ENCODE measurements at places on chromosomes 4 and X.
A peak's percentile ranks its signal among the peaks of the same experiment; 100 is the strongest.

GRCh38 chr4:76055016-76055415 is 19.1 kb upstream of the CXCL11 start:
- DNase-seq, result peak; percentile 7

DNA sequence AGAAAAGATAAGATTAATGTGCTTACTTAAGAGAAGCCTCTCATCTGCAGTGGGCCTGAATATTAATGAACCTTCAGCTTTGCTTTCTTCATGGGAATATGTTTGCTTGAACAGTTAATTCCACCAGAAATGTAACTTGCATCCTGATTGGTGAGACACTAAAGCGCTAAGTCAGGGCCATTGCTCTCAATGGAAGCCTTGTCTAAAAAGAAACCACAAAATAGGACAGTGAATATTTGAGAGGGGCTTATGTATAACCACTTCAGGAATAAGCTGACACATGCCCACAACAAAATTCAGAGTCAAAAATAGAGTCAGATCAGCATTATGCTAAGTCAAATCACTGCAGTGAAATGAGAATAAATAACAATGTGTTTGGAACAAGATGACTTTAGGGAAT is 1125.8 kb downstream of the STIM2 start:
- DNase-seq, result no peak

DNA sequence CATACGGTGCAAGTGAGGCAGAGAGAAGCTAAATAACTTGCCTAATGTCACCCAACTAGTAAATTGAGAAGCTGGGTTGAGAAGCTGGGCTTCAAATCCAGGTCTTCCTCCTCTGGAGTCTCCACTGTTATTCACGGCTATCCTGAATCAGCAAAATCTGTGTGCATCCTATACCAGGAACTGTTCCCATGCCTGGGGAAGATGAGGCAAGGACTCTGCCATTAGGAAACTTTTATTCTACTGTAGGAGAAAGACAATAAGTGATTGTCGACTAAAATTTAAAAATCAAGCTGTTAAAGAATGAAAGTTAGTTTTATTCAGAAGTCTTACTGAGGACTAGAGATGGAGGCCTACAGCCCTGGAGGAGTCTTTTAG is 872 bp upstream of the TEC start:
- DNase-seq, result no peak

DNA sequence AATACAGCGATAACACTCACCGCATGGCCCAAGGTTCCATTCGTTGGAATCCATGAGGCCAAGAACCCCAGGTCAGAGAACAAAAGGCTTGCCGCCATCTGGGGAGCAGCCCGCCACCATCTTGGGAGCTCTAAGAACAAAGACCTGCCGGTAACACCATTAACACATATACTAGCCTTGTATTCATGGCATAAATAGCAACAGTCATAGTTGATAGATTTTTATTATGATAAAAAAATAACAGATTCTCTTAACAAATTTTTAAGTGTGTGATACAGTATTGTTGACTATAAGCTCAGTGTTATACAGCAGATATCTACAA is 309.4 kb downstream of the GLUD2 start:
- DNase-seq, result no peak

GRCh38 chrX:44890247-44890646 is 17.3 kb downstream of the KDM6A start:
- no peak for DNase-seq

DNA sequence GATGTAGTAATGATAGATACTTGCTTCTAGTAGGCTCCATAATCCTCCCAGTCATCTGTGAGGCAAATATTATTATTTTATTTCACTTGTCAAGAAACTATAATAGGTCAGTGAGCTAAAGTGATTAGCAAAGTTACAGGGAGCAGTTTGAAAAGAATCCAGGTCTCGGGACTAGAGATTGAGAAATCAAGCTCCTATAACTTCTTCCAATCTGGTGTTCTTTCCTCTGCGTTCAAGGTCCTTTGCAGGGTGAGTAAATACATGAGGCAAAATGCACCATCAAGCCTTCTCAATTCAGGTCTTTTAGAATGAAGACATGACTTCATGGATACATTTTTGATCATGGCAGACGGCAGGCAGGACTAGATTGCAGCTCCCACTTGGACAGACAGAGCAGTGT is 150.4 kb downstream of the FRAS1 start:
- DNase-seq, result no peak

DNA sequence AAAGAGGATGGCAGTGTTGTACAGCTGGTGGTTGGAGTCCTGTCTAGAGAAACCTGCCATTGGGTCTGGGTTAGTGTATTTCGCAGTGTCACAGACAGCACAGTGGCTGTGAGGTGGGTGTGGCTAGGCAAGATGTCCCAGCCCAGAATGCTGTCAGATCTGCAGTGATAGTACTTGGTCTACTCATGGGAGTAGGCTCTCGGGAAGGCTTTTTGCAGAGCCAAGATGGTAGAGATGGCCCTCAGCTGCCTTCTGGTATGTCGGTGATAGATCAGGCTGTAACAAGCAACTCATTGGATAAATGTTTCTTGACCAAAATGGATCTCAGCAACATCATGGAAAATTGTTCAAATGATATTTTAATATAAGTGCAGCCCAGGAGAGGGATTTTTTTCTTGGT is 84.3 kb upstream of the WDR1 start:
- no peak for DNase-seq

DNA sequence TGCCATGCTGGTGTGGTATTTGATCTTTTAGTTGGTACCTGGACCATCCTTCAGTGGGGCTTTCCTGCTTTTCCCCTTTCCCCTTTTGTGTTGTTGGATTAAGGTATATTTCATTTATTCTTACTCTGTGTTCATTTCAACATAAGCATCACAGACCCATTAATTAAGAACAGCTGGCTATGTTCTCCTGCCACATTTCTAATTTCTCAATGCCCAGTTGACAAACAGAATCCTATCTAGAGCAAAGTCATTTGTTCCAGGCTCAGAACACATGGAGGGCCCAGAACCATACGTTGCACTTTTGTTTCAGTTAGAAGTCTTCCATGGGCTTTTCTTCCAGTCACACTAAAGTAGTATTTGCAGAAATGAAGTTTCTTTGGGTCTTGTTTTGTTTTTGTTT is 46.1 kb upstream of the EOLA2 start:
- no peak for DNase-seq

- no peak for DNase-seq
Measured at GRCh38 chrX:108271397-108271787, 166.8 kb downstream of the COL4A6 start.

DNA sequence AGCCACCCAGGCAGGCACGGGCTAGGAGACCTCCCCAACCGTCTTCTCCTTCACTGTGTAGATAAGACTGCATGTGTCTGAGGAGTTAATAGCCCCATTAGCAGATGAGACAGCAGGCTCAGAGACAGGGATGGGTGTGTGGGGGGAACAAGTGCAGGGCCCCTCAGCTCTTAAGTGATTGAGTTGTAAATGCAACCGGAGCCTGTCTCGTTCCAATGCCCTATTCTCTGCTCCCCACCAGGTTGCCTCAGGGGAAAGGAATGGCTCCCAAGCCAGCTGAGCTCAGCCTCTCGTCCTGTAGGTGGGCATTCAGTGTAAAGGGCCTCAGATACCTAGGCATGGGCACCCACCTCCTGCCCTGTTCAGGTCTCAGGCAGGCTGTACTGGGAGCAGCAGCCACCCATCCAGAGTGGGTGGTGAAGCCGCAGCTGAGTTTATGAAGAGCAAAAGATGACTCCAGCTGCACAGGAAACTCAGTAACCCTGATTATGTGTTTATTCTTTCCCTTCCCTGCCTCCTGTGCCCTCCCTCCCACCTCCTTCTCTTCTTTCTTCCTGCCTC is 87.3 kb downstream of the PJA1 start:
- DNase-seq, result no peak

- no peak for DNase-seq
Measured at GRCh38 chrX:40127052-40127451, 29.3 kb upstream of the BCOR start.

GRCh38 chr4:16212138-16212782 is 14.0 kb downstream of the TAPT1 start:
- no peak for DNase-seq

DNA sequence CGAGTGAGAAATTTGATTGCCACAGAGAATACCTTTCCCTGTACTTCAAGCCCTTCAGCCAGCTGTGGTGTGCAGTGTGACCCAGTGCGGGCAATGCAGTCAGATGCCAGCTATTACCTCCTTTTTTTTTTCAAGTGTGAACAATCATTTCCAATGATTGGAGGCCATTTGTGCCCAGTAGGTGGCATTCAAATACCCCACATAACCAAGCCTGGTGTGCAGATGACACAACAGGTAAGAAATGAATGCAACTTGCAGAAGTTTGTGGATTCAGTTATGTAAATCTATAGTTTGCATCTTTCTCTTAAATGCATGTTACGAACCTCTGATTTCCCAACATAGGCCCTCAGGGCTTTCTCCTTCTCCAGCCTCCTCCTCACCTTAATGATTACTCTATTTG is 98.0 kb downstream of the CLCN4 start:
- no peak for DNase-seq

GRCh38 chr4:107835406-107835805 is 10.7 kb downstream of the SGMS2 start:
- no peak for DNase-seq

DNA sequence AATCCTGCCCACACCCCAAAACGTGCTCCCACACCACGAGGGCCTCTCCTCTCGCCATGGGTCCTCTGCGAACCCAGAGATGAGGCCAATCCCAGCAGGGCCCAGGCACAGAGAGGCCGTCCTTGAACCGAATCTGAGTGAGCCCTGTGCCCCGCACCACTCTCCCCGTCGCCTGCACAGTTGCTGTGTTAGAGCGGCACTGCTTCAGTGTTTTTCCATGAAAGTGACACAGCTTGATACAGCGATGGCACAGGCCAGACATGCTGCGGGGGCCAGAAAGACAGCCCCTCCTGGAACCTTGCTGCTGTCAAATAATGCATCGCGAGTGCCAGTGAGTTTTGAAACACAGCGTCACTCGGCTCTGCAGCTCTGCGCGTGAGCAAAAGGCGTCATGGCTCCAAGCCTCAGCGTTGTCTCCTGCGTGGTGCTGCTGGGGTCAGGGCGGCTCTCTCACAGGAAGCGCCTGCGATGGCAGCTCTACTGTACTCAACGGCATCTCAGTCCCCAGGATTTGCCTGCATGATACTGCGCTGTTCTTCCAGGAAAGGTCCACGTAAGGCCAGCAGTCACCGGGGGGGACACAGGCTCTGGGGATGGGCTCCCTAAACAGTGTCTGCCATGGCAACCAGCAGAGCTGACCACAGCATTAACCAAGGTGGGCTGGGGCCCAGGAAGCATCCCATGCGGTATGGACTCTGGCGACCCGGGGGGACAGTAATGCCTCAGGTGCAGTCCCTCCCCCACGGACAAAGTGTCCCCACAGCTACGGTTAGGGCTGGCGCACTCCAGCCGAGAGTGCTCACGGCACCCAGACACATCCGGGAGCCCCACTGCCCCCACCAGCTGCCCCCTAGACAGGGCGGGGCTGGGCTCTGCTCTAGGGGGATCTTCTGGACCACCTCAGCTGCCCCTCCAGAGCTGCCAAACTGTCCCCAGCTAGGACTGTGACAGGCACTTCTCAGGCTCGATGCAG is 63.1 kb downstream of the ACOX3 start:
- DNase-seq, result no peak

DNA sequence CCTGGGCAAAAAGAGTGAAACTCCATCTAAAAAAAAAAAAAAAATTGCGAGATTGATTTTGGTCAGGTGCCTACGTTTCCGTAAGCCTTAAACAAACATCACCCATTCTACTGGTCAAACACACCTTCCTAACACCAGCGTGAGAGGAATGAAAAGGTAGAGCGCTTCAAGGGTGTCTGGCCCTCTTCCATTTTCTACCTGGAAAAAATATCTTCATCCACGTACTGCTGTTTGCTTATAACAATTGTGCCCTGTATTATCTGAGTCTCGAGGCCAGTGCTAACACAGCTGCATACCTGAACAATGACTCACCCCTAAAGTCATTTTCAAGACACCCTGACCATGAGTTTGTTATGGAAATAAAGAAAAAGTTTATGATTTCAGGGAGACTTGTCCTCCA is 13.9 kb downstream of the TMSB4X start:
- no peak for DNase-seq

DNA sequence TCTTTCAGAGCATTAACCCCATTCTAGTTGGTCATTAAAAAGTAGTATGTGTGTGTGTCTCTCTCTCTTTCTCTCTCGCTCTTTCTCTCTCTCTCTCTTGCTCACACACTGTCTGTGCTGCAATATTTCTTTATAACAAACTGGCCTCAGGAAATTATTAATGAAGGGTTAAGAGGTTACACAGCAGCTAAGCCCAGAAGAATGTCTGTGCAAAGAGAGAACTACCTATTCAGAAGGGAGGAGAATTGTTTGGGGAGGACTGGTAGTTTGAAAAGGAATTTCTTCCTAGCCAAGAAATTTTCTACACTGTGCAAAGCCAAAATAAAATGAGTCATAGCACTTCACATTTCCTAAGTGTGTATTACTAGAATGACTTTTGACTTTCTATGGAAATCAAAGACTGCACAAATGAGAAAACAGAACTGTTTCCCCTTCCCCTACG is 22.2 kb downstream of the PDGFC start:
- DNase-seq, result no peak

DNA sequence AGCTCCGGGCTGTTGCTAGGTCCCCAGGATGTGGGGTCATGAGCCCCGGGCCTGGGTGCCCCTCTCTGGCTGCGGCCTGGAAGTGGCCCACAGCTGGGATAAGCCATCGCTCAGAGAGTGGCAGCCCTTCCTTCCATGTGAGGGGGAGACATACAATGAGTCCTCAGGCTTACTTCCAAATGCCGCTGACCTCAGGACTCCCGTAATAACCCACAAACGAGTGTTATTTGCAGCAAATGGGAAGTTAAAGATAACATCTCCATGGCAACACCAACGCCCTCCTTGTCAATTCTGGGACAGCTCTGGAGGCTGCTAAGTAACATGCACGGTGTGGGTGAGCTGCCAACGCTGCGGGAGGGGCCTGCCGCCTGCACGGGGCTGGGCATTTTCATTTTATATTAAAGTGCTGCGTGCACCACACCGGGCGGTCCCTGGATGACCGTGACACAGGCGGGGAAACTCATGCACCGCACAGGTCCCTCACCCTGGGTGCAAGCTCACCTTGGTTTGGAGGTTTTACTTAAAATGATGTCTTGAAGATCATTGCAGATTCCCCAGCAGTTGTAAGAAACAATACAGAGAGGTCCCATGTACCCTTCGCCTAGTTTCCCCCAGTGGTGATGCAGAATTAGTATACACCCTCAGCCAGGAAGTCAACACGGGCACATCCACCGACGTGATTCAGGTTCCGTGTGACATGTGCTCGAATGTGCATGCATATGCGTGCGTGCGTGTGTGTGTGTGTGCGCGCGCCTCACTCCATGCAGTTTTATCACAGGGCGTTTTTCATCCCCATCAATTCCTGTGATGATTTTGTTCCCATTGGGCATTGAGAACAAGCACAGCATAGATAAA is 79.4 kb downstream of the ABLIM2 start:
- no peak for DNase-seq

DNA sequence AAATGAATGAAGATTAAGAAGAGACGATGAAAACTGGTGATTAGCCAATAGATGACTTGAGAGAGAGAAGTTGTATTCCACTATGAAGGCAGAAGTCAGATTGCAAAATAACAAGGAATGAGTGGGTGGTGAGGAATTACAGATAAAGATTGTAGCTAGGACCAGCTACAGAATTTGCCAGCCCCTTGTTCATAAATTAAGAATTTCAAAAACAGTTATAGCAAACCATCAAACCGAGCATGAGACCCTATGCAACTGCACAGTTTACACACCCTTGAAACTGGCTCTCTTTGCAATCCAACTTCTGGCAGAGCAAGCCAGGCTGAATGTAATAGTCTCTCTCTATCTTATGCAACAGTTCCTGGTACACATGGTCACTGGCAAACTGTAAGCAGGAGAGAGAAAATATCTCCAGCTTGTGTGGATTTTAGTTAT is 35.2 kb downstream of the STAP1 start:
- DNase-seq, result no peak

- no peak for DNase-seq
Measured at GRCh38 chr4:85107553-85107952, 141.1 kb upstream of the WDFY3 start.

Data from stimulated activated CD4-positive, alpha-beta T cell treated with anti-CD3 and anti-CD28 coated beads, Interleukin-2, amount 100 ng/mL, for 48 hours (primary cell).